NCI-H2081 (cell line): ENCODE measurements at places on chromosomes 5 and 9.

DNA sequence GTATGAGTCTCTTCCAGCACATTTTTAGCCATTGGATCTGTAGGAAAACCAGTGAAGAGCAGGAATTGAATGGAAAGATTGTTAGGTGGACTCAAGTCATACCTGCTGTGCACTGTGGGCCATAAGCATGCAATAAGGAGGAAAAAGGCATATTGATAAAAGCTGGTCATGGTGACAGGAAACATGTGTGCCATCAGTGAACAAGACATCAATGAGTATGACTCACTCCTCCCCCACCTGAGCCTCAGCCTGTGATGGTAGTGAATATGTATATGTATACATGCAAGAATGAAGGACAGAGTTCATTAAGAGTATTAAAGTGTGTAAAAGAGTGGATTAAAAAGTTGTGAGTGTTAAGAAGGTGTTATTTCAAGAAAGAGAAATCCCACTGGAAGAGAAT lies 164.5 kb downstream of the TMEM38B start:
- no peak for DNase-seq

DNA sequence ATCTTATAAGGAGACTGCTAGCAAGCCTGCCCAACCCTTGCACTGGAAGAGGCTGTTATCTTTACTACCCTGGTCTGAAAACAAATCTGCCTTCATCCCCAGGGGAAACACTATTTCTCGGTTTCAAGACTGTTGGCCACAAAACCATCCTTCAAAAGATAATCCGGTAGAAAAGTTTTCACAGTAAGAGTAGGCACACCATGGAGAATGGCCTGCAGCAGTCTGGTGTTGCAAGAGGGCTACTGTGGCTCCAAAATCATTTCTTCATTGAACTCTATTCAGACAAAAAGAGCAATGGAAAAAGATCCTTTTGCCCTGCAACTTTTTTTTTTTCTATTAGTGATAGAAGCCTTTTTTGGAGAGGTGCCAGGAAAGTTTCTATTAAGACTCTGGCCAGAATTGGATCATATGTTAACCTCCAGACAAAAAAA lies 163.9 kb downstream of the ARHGEF28 start:
- DNase-seq: no peak

- no peak for DNase-seq
Observed at GRCh38 chr5:111857623-111858022, 100.6 kb upstream of the NREP start.

DNA sequence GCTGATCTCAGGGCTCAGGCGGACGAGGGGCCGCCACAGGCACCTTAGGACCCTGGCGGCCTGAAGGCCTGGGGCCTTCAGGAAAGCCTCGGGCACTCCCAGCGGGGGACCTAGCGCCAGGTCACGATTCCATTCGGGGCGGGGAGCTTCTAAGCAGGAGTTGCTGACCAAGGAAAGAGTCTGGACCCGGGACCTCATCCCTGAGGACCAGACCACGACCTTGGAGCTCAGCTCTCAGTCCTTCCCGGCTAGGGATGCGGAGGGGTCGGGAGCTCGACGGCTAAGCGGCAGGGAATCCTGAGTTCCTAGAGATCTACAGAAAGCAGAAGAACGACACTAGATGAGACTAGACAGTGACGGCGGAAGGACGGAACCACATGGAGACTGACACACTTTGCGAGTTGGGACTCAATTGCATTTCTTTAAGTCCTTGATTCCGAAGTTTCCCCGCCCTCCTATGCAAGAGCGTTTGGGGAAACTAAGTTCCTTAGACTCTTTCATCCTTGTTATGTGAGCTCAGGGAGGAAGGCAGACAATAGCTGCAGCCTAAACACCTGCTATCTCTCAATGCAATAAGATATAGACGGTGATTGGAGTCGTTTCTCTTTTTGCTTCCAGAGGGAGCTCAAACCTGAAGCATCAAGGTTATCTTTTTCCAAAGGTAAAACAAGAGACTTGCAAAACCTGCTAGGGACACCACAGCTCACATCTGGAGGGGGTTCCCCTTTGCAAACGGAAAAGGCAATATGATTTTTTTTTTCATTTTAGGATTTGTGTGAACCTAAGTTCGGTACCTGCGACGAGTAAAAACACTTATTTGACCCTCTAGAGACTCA lies 9.7 kb downstream of the NR2F1-AS1 start:
- no peak for DNase-seq

GRCh38 chr9:130866474-130866965 lies 30.1 kb downstream of the QRFP start:
- peak; percentile 79 for DNase-seq

DNA sequence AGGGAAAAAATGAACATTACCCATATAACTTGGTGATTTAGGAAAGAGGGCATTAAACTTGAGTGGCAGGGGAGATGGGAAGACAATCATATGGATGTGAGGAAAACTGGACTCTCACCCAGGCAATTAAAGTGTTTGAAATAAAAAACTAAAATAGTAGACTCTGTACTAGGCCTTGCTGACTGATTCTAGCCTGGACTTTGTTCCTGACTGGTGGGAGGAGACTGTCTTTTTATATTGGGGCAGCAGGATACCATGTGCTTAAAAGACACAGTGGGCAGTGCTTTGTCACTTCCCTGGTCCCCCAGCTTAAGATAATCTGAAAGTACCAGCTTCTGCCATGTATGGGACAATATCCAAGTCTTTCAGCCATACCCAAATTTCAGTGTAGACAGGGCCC lies 107.0 kb downstream of the ACTL7B start:
- DNase-seq: no peak

GRCh38 chr5:14732991-14733390 lies 68.5 kb downstream of the OTULIN start:
- no peak for DNase-seq

DNA sequence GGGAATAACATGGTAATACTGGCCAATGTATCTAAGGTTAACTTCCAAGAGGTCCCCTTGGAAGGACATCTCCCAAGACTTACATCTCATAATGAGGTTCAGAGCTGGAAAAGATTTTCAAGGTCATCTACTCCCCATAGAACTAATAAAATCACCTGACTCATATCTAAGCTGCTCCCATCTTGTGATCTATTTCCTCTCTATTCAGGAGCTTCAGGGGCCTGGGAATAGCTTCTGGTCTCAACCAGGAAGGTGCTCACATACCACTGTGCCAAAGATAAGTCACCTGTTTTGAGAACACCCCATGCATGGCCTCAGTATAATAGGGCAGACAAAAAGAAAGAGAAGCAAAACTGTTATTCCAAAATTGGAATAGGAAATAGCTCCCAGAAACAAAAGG lies 74.2 kb downstream of the OXCT1 start:
- DNase-seq: no peak

- no peak for DNase-seq
Observed at GRCh38 chr9:118189615-118190014, 485.4 kb downstream of the TLR4 start.

- DNase-seq: no peak
Observed at GRCh38 chr5:178279026-178279722, 46.6 kb upstream of the PHYKPL start.

DNA sequence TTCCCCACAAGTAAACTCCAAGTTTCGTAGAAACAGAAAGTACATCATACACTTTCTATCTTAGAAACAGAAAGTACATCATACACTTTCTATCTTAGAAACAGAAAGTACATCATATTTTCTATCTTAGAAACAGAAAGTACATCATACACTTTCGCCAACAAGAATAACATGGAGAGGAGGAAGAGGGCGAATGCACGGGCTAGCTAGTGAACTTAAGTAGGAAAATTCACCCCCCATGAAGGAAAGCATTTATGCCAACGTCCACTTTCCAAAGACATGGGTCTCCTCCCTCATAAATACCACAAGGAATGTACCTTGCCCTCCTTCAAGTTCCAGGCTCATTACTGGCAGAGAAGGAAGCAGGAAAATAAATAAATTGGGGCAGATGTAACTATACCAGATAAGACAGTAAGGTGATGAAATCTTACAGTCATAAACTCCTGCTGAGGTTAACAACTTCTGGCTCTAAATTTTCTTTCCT lies 64.7 kb downstream of the FRMD3 start:
- DNase-seq: no peak

DNA sequence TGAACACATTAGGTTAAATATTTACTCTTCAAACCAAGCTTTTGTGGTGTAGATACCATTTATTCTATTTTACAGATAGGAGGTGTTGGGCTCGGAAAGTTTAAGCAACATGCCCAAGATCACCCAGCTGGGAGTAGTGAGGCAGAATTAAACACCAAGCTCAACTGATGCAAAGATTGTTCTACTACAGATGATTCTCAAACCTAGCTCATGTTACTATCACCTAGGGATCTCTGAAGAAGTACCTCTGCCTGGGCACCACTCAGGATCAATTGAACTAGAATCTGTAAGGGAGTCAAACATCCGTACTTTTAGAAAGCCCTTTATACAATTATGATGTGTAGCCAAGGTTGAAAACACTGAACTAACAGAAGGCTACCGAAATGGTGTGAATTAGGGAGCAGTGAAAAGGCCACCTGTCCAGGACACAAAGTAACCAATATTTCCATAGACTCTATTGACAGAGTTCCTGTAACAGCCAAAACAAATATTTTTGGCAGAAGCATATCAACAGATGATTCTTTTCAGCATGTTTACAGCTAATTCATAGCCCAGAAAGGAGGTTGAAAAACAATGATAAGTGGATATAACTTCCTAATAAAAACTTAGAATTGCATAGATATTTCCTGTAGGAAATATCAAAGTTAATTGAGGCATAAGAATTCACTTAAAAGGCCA lies 158.5 kb upstream of the PTGER4 start:
- DNase-seq: peak; percentile 42

GRCh38 chr9:4904322-4905134 lies 80.5 kb upstream of the JAK2 start:
- peak; percentile 65 for DNase-seq

GRCh38 chr5:64794053-64794770 lies 25.5 kb downstream of the CWC27 start:
- DNase-seq: no peak

DNA sequence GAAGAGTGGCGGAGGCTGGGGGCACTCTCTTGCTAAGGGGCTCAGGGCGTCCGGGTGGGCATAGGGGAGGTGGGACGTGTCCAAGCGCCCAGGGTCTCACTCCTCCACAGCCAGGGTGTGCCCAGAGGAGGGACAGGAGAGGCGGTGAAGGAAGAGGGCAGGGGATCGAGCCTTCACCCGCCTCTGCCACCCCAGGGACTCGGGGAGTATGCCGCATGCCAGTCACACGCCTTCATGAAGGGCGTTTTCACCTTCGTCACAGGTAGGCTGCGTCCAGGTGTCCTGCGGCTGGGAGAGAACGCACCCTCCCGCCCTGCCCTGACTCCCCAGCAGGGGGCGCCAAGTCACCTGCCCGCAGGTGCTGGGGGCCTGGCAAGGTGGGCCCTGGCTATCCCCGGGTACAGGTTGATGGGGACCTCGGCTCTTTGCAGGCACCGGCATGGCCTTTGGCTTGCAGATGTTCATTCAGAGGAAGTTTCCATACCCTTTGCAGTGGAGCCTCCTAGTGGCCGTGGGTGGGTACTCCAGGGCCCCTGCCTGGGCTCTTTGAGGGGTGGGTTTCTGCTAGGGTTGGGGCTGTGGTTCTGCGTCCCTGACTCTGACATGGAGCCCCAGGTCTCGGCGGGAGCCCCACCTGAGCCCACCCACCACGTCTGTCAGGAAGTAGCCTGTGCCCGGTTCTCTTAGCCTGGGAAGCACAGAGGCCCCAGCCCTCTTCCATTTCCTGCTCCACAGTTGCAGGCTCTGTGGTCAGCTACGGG lies 552 bp downstream of the TMEM141 start:
- peak; percentile 56 for DNase-seq

- DNase-seq: no peak
Observed at GRCh38 chr5:122429545-122430318, 117.7 kb downstream of the SNCAIP start.

DNA sequence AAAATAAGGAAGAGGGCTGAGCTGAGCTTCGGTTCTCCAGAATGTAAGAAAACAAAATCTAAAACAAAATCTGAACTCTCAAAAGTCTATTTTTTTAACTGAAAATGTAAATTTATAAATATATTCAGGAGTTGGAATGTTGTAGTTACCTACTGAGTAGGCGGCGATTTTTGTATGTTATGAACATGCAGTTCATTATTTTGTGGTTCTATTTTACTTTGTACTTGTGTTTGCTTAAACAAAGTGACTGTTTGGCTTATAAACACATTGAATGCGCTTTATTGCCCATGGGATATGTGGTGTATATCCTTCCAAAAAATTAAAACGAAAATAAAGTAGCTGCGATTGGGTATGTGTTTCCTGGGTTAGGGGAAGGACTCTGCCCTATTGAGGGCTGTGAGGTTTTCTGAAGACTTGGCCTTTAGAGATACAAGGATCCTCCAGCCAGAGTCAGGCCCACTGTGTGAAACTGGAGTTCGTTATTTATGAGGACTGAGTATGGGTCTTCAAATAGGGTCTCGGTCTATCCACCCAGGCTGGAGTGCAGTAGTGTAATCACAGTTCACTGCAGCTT lies 3.8 kb downstream of the EGR1 start:
- no peak for DNase-seq

DNA sequence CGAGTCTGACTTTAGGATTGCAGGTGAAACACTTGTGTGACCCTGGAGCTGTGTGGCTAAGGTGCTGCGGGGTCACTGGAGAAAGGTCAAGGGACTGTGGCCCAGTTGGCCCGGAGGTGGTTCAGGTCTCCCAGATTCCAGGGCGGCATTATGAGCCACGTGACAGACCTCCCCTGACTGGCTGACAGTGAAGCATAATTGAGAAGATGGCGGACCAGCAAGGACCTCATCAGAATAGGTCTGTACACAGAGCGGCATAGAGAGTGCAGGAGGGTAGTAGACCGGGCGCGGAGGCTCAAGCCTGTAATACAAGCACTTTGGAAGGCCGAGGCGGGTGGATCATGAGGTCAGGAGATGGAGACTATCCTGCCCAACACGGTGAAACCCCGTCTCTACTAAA lies 815 bp upstream of the ODF2 start:
- no peak for DNase-seq

DNA sequence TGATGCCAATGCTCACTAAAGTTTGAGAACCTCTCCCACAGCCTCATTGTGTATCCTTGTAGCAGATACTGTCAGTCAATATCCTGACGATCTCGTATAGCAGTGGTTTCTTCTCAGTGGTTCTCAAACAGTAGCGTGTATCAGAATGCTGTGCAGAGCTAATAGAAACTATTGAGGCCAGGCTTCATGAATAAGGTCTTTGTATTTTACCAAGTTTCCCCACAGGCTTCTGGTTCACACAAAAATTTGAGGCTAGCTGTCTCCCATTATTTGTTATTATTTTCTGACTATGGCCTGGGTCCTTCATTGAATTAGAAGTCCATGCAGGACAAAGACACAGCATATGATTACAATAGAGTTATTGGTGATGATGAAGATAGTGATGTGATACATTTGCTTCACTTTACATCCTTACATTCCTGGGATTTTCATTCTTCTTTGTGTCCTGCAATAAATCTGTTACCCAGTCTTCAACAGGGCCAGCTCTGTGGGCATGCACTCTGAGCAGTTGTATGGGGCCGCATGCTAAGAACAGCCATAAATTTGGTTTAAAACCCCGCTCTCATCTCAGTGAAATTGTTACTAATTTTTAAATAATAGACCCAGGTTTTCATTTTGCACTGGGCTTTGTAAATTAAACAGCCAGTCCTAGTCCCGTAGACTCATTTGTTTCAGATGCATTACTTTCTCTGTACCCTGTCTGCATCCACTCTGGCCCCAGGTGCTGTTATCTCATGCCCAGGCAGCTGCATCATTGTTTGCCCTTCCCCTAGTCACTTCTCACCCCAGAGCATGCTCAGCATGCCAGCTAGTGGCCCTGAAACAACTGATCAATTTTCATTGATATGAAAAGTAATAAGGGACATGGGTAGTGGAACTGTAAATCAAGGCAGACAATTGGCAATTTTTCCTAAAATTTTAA lies 199.9 kb upstream of the PIK3R1 start:
- DNase-seq: no peak

- DNase-seq: peak; percentile 58
Observed at GRCh38 chr5:139133282-139133681, 64.9 kb downstream of the SIL1 start.
